ENCODE measurements at places on chromosomes 12 and 14. TPM values are rescaled to one million over a fixed set of nuclear protein-coding genes. Genes with fewer than 3 reads are reported as not detected.
A peak's percentile ranks its signal among the peaks of the same experiment; 100 is the strongest.

DNA sequence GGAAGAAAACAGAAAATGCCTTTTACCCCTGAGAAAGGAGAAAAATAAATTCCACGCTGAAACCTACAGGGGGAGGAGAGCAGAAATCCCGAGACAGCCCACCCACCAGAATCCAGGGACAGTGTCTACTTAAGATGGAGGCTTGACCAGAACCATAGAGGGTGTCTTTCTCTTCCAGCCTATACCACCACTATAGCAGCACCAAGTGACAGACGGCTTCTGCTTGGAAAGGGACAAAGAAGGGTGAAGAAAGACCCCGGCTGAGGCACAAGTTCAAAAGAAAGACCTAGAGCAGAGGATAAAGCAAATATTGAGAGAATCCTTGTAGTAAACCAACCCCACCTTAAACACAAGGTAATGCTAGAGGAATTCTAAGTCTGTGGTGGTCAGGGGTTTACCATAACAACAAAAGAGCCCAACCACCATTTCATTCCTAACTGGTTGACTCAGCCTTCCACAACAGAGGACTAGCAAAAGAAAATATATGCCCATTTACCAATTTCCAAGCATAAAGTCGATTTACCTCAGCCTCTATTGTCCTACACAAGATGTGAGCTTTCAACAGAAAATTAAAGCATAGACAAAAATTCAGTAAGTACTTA lies 105.3 kb upstream of the FOXG1 start:
- no peak for DNase-seq

DNA sequence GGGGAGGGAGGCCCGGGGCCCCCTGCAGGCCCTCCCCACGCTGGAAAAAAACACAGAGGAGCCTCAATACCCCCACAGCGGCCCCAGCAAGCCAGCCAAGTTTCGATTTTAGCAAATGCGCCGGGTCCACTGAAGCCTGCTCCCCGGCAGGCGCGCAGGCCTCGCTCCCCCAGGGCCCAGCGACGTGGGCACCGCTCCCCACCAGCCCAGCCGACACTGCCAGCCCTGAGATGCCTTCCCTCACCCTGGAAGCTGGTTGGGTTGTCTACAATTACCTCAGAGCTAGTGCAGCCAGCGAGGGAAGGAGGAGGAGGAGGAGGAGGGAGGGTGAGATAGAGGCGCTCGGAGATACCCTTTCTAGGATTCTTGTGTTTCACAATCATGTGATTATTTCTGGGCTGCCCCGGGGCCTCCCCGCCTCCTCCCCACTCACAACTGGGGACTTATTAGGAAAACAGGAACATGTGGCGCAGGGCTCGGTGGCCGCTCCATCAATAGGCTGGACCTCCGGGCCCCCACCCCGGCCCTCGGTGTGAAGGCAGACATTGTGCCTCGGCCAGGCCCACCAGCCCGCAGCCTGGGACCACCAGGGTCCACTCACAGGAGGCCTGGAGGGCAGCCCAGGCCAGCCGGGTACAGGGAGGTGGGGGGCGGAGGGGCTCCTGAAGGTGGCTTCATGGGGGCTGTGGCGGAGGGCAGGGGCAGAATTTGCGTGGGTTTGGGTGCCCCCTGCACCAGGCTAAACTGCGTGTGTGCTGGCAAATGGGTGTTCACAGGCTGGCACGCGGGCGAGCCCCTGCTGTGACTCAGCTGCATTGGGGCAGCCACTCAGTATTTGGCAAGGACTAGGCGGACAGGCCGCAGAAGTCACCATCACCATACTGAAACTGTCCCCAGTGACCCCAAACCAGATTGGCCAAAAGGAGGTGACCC lies 109.9 kb downstream of the NCOR2 start:
- peak; percentile 58 for DNase-seq

DNA sequence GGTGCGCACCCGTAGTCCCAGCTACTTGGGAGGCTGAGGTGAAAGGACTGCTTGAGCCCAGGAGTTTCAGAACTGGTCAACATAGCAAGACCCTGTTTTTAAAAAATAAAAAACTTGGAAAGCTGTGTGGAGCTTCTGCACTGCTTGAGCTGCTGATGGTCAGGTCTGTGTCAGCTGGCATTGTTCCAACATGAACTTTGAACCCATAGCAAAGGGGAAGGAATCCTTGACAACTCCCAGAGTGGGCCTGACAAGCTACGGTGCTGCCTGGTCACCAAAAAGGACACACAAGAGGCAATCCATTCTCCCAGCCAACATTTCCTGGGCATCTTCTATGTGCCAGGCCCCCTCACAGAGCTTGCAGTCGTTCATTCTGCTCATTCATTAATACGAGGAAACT lies 16.4 kb upstream of the LTBP2 start:
- no peak for DNase-seq

- DNase-seq, result no peak
These were observed 8.1 kb downstream of the VPS37B start for GRCh38 chr12:122887819-122888212.

Gene TAS2R7
- total RNA-seq, result not detected

Gene SERPINA4
- total RNA-seq, result not detected

GRCh38 chr12:53828598-53828997 lies 76.8 kb upstream of the CISTR start:
- no peak for DNase-seq

Measured in activated naive CD8-positive, alpha-beta T cell treated with anti-CD3 and anti-CD28 coated beads for 36 hours (primary cell).